Breast epithelium (tissue), 4 donors: ENCODE measurements at places on chromosomes 13 and 19. TPM values are rescaled to one million over a fixed set of nuclear protein-coding genes. Genes with fewer than 3 reads are reported as not detected.

DNA sequence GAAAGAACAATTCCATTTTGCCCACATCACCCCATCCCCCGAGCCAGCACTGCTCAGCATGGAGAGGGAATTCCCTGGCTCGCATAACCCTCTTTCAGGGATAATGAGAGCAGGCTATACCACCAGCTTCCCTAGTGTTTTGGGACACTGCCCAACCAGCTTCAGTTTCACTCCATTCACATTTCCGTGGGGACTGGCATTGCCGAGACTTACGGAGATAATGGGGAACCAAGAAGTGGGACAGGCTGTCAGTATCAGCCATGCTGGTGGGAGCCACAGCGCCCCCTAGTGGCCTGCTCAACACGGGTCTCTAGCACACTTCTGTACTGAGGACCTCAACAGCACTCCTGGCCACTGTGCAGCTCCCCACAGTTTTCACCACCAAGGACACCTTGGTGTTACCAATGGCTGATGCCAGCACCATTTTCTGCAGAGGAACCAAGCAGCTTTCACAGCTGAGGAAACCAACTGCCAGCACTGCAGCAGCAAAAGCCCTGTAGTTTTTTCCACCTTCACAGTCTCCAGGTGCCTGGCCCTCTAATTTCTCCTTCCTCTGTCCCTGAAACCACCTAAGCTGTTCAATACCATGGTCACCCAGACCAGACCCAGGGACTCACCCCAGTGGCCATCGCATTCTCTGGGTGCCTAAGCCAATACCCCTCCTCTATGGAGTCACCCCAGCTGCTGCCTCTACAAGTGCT lies 23.7 kb downstream of the SLC6A16 start:
- peak; percentile 27 for DNase-seq

DNA sequence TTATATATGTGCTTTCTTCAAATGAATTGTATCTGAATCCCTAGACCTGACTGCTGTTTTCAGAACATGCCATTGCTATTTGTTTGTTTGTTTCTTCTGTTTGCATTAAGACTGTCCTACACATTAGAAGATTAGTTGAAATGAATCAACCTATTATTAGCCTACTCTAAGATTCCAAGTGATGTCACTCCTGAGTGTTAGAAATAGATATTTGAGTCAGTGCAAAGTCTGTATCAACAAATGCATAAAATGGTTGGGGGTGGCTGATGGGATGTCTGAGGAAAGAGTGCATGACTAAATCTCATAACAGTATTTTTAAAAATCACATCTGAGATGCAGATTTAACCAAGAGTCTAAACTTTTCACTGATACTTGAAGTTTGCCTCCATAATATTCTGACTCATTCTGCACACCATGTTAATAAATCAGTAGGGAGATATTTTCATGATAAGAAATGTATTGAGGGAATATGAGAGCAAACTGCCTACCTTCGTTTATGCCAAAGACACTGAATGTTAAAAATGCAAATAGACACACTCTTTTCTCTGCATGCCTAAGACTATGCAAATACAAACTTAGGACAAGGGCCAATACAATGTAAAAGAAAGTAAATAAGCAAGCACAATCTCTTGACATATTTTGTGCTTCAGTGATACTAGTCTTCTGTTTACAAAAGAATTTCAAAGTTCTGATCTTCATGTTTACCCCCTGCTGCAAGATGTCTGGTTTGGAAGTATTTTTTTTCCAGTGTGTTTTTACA lies 253.3 kb downstream of the LIG4 start:
- DNase-seq, result no peak

DNA sequence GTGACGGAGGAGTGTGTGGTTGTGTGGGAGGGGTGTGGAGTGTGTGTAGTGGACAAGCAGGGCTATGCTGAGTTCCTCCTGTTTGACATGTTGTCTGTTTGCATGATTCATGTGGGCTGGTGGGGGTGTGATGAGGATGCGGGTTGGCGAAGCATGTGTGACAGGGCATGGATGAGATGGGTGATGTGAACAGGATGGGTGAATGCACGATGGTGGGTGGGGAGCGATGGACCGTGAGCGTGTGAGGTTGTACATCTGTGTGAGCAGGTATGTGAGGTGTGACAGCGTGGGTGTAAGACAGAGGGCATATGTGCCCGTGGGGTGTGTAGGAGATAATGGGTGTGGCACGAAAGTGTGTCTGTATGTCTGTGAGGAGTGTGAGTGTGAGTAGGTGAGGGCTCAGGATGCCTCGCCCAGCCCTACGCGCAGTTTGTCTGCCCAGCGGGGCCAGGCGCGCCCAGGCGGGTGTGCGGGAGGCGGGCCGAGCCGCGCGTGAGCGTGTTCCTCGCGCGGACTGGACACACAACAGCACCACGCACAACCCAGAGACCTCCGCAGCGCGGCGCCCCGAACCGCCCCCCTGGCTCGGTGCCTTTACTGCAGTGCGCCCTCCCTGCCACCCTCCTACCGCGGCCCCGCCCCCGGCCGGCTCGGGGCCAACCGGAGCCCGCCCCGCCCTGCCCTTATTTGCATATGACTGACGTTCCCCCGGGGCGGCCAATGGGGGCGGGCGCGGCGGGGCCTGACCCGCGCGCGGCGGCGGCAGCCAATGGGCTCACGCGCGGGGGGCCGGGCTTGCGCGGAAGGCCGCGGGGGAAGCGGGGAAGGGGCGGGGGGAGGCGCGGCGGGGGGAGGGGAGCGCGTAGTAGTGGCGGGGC lies 14.4 kb downstream of the CIC start:
- DNase-seq, result peak; percentile 97

DNA sequence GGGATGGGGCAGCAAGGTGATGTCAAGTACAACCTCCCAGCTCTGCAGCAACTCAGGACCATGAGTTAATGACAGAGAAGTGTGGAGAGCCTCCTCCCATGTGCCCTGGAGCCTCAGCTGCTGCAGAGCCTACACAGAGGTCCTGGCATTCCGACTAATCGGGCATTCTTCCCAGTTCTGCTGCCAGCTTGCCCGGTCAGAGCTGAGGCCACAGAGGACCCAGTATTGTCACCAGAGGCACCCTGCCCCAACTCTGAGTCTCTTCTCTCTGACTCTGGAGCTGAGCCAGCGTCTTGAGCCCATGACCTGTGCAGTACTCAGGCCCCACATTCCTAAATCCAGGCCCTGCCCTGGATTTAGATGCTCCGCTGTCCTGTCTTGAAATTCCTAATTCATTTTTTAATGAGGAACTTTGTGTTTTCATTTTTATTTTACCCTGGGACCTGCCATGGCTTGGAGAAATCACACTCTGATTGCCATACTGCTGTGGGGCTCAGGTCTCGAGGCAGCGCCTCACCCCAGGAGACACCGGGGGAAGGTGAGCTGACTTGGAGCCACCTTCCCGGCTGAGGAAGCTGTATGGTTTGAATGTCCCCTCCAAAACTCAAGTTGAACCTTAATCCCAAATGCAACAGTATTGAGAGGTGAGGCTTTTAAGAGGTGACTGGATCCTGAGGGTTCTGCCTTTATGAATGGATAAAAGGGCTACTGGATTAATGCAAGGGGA lies 144.9 kb upstream of the ZNF507 start:
- DNase-seq, result no peak

DNA sequence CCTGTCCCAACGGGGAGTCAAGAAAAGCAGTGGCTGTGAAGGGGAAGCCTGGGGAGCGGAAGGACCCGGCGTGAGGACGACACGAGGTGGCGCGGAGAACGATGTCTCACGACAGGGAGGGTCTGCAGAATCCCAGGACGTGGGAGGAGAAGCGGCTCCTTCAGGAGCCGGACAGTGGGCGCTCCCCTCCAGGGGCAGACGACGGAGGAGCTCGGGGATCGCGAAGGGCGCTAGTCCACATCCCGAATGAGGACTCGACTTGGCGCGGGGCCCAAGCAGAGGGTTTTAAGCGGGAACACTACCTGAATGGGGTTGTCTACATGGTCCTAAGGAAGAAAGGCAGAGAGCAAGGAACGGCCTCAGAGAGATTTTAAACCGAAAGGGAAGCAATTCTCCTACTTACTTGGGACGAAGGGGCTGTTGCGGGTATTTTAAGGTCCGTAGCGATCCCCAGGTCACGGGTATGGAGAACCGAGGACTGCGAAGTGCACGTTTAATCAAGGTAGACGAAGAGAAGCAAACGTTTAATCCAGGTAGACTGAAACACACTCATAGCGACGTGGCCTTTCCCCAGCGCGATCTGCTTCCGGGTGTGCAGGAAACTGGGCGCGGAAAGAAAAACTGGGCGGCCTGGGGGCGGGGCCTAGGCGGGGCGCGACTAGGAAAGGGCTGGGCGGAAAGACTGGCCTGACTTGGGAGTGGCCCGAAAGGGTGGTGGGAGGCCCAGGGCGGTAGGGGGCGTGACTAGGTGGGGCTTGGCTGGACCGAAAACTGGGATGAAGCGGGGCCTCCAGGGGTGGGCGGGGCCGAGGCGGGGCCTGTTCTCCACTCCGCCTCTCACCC lies at the start of gene ZNF841:
TSS of gene ZNF841 (minus strand) at position 594 of the 843 bp plus-strand sequence. CDS start 10,964 bp downstream, outside the sequence.
- peak; percentile 96 for DNase-seq

- no peak for DNase-seq
Observed at GRCh38 chr19:18176367-18177310, 3.0 kb downstream of the IFI30 start.

GRCh38 chr19:4139614-4140236 lies 13.7 kb upstream of the CREB3L3 start:
- peak; percentile 85 for DNase-seq

DNA sequence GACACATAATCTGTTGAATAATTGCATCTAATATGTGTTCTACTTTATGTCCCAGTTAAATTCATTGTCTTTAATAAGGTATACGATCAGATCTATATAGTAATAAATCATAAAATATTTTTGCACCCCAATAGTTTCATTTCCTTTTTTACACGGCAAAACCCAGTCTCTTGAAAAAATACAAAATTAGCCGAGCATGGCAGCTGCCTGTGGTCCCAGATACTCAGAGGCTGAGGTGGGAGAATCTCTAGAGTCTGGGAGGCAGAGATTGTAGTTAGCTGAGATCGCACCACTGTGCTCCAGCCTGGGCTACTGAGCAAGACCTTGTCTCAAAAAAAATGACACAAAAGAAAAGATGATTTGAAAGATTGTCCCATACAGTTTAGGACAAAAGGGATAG lies 52.3 kb upstream of the PARP4 start:
- no peak for DNase-seq

DNA sequence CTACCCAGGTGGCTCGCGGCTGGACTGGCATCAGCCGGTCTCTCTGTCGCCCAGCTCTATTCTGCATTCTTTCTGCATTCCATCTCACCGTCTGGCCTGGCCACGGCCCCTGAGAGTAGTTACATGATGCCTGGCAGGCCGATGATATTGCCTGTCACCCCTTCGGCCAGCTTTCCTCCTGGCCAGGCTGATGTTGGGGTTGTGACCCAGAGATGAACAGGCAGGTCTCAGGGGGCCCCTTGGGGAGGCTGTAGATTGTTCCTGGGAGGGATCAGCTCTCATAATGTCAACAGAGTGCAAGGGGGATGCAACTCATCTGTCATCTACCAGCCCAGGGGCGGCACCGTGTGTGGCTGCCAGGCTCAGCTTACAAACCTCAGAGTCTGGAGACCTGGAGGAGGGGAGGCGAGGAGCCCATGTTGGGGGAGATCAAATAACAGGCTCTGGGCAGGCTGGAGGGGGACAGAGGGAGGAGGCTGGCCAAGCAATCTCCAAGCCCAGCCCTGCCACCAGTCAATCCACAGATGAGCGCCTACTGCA lies 13.6 kb upstream of the FBXO17 start:
- peak; percentile 21 for DNase-seq

DNA sequence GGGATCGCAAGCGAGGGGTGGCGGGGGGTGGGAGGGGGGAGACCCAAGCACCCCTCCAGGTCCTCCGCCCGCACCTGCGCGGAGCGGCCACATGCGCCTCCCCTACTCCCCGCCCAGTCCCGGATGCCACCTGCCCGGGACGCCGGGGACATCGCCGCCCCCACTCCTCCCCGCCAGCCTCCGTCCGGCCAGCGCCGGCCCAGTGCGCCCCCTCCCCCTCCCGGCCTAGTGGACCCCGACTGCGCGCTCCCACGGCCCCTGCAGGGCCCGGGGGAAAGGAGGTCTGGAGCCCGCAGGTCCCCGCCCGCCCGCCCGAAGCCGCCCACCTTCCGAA lies 263 bp downstream of the RHPN2 start:
- no peak for DNase-seq

DNA sequence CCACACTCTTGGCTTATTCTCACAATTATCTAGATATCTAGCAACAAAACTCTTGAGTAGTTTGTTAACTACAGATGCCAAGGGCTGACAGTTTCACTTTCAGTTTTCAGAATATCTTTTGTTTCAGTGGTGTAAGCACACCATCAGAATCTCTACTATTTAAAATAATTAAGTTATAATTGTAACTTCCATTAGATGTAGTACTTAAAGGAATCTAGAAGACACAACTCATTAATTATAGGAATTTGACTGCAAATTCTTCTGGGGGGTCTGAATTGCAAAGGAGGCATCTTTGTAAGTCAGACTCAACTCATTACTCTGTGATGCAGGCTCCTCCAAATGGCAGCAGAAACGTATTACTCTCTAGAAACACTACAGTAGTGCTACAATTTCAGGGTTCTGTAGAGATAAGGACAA lies 44.9 kb upstream of the USPL1 start:
- DNase-seq, result no peak

DNA sequence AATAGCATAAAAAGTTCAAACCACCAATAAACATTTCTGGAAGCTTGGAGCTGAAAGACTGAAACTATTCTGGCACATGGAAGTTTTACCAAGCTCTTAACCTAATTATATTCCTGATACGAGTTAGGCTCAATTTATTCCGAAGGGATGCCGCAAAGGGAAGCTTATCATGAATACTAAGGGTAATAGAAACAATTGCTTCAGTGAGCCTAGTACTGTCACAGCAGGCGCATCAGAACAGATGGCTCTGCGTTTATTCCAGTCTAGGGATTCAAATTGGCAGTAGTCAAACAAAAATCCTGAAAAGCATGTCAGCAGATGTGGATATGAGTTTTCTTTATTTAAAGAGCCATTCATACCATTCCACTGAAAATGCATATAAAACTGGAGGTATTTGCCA lies 779.5 kb downstream of the GPC5 start:
- DNase-seq, result no peak

DNA sequence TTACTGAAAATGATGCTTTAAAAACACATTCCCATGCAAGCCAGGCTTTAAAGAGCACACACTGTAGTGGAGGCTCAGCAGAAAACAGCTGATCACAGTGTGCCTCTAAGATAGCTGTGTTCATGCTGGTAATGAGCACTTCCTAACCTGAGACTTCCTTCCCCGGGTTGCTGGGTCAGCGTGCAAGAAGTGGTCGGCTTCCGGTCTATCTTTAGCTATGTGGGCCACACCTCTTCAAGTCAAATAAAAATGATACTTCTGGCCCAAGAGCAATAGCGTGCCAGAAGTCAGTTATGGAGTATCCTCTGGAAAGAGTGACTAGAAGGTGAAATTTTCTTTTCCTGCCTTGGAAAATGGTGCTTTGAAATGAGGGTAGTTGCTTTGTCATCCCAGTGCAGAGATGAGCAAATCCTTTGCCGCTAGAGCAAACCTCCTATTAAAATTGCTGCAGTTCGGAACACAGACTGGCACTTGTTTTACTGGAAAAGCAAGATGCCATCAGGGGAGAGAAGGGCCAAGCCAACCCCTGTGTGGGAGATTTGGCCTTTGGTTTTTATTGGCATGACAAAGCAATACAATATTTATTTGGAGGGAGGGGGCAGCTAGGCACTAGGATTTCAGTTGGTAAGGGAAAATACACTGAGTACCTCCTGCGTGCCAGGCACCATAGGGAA lies 64.2 kb downstream of the ARHGAP35 start:
- DNase-seq, result no peak

ZNF667 gene
- total RNA-seq, result 6.2 TPM

VSTM2B gene
- not detected for total RNA-seq

CLDND2 gene
- not detected for total RNA-seq

KLC3 gene
- 5.6 TPM for total RNA-seq

SIGLECL1 gene
- total RNA-seq, result not detected

BCKDHA gene
- 53.1 TPM for total RNA-seq

CBARP gene
- 4.8 TPM for total RNA-seq

FCHO1 gene
- total RNA-seq, result 2.9 TPM
